CMK (cell line): ENCODE measurements at places on chromosomes 4 and X.

- DNase-seq = no peak
Measured at GRCh38 chrX:23731951-23732350, 11.1 kb downstream of the ACOT9 start.

GRCh38 chrX:51852096-51852495, 41.3 kb upstream of the MAGED1 start:
- DNase-seq = no peak

DNA sequence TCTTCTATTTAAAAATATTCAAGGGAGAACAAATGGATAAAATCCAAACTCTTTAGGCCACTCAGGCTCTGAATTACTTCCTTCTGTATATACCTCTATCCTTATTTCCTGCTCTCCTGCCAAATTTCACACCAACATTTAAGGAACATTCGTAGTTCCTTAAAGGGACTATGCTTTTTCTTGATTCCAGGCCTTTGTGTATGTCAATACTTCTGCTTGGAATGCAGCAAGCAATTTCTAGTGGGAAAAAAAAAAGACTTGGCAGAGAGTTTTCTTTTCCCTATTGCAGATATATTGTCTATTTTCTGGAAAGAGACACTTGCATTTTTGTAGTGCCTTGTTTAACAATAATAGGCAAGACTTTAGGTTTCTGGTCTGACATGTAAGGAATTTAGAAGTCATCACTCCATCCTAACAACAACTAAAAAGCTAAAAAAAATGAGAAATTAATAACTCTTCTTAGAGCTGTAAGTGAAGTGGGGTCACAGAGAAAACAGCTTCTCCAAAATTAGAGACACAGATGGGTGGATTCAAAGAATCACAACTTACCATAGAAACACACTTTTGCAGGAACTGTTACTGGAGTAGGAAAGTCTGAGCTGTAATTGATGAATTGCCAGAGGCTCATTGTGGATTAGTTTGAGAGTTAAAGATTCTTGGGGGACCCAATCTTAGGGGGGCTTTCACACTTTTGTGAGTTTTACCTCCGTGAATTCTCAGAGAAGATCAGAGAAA, 2.1 kb upstream of the ADH5 start:
- no peak for DNase-seq

GRCh38 chrX:133794126-133794525, 191.3 kb downstream of the GPC3 start:
- DNase-seq = no peak

GRCh38 chr4:25817059-25817681, 45.6 kb downstream of the SEL1L3 start:
- no peak for DNase-seq

DNA sequence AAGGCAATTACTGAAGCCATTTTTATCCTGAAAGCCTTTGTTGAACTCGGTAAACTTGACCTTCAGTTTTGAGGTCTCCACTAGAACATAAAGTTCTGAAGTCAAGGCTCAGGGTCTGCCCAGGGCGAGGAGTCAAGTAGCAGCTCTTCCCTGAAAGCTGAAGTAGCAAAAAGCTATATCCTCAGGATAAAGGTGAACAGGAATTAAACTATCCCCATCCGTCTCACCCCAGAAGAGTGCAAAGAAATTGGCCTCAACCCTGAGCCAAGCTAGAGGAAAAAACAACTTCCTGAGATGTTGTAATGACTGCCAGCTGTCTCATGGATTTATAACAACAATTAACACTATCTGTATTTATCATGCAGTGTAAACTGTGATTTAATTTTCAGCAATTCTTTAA, 590.8 kb downstream of the SPRY1 start:
- DNase-seq = no peak

- DNase-seq = no peak
Measured at GRCh38 chr4:138560448-138560847, 318.3 kb upstream of the SLC7A11 start.

GRCh38 chrX:130916636-130917422, 13.8 kb upstream of the ENOX2 start:
- DNase-seq = peak; percentile 45

DNA sequence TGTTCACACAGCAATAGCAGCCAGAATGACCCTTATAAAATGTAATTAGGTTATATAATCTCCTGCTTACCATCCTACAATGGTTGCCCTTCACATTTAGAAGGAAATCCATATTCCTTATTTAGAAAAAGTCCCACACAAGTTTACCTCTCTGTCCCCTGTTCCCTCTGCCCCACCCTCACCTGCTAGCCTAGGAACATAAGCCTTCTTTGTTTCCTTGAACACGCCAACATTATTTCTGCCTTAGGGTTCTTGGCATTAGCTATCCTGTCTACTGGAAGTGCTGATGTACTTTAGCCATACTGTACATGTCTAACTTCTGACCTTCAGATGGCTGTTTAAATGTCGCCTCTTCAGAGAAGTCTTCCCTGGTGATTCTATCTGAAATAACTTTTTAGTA, 28.4 kb upstream of the USP53 start:
- no peak for DNase-seq

DNA sequence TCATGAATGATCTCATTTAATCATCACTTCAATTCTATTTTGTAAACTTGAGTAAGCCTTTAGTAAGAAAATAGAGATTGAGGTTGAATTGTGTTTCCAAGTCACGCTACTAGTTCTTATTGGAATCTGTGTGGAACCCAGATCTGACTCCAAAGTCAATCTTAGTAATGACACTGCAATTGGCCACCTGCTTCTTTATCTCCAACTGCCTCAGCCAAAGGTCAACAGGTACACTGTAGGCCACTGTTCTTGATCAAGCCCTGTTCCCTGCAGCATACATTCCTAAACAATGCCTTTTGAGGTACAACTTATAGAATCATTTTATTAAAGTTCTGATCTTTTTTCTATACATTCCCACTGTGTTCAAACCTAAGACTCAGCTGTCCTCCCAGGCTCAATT, 45.5 kb upstream of the CXCL13 start:
- no peak for DNase-seq

DNA sequence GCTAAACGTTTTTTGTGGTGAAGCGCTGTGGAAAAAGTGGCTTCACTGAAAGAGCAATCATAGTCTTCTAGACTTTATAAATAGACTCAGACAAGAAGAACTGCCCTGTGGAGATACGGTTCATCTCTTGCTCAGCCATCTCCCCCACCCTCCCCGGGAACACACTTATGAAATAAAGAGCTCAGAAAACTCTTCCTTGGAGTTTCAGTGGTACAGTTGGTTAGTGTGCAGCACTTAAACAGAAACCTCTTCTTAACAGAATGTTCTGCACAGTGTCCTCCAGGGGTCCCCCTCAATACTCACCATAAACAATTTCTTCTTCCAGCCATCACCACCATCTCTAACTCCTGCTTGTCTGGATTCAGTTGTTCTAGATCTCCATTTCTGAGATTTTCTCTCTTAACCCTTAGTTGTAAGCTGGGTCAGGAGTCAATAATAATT, 313.0 kb downstream of the ARHGAP10 start:
- DNase-seq = no peak

- no peak for DNase-seq
Measured at GRCh38 chr4:78951862-78952472, 12.7 kb upstream of the PAQR3 start.

GRCh38 chr4:15003401-15003890, 1.2 kb downstream of the CPEB2 start:
- no peak for DNase-seq
